Stimulated activated CD4-positive, alpha-beta T cell treated with anti-CD3 and anti-CD28 coated beads, Interleukin-1b, Interleukin-23, amount 100 ng/mL, for 1 hour (primary cell): ENCODE measurements at places on chromosomes 6 and 20.

- no peak for DNase-seq
Measured at GRCh38 chr6:30147096-30147495, 11.2 kb downstream of the TRIM40 start.

GRCh38 chr20:54433636-54434035, 41.8 kb upstream of the DOK5 start:
- DNase-seq: no peak

GRCh38 chr6:96196633-96197032, 180.9 kb downstream of the FUT9 start:
- DNase-seq: no peak

DNA sequence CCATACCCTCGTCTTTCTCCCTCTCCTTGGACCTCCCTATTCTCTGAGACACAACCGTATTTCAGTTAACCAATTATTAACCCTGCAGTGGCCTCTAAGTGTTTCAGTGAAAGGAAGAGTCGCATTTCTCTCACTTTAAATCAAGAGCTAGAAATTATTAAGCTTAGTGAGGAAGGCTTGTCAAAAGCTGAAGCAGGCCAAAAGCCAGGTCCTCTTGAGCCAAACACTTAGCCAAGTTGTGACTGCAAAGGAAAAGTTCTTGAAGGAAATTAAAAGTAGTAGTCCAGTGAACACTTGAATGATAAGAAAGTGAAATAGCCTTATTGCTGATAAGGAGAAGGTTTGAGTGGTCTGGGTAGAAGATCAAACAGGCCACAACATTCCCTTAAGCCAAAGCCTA, 58.3 kb downstream of the SNX9 start:
- no peak for DNase-seq
